ENCODE measurements at places on chromosomes 1 and 21.

DNA sequence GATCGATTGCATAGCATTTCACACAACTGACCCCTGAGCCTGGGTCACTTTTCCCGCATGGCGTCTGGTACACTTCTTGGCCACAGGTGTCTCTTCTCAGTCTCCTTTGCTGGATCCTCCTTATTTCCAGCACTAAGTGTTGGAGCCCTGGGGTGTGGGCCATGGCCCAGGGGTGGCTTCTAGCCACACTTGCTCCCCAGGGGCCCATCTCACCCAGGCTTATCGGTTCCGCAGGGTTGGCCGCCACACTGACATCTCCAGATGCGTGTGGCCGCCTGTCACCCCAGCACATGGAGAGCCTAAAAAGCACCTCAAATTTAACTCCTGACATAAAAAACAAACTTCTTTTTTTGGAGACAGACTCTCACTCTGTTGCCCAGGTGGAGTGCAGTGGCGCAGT is 2.4 kb downstream of the THAP3 start:
- DNase-seq = no peak

GRCh38 chr1:89516055-89516454 is 8.6 kb upstream of the LRRC8B start:
- DNase-seq = no peak

- DNase-seq = no peak
Measured at GRCh38 chr1:145926686-145927062, 610 bp downstream of the RBM8A start.

DNA sequence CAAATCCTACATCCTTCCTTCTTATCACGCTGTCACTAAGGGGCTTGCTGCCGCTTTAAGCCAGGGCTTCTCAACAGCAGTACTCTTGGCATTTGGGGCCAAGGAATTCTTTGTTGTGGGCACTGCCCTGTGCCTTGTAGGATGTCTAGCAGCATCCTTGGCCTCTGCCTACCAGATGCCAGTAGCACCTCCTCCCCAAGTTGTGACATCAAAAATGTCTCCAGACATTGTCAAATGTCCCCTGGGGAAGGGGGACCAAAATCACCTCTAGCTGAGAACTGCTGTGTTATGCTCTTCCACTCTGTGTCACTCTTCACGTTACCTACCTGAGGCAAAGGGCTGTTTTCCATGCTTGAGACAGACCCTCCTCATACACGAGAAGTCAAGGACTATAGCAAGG is 400.3 kb upstream of the POU3F1 start:
- no peak for DNase-seq

DNA sequence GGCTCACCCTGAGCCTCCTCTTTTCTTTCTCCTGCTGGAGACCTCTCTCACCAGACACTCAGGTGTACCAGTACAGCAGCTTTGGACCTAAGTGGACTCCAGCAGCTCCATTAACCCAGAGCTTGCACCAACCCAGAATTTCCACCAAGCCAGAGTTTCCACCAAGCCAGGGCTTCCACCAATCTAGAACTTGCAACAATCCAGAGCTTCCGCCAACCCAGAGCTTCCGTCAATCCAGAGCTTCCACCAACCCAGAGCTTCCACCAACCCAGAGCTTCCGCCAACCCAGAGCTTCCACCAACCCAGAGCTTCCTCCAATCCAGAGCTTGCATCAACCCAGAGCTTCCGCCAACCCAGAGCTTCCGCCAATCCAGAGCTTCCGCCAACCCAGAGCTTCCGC is 23.2 kb downstream of the CRYAA start:
- no peak for DNase-seq

GRCh38 chr1:234069760-234070159 is 165.3 kb downstream of the SLC35F3 start:
- no peak for DNase-seq

GRCh38 chr1:74388855-74389254 is 123.6 kb downstream of the LRRC53 start:
- no peak for DNase-seq

- peak; percentile 80 for DNase-seq
Measured at GRCh38 chr1:221069178-221069903, 190.1 kb downstream of the HLX start.

DNA sequence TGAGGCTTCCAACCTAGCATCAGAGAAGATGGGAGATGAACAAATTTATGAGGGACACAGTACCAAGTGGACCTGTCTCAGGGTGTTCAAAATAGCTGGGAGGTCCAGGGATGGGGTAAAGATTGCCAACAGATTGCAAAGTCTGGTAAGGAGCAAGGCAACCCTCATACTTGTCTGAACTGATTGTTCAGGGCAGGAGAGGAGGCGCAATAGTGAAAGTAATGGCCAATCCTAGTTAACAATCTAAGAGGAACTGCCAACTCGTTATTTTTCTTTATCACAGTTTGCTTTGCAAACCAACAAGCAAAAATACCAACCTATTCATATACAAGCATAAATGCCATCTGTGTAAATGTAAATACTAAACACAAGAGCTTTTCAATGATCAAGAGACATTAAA is 78.4 kb upstream of the S1PR1 start:
- DNase-seq = no peak

GRCh38 chr1:112358061-112358770 is 37.8 kb upstream of the CTTNBP2NL start:
- DNase-seq = no peak

DNA sequence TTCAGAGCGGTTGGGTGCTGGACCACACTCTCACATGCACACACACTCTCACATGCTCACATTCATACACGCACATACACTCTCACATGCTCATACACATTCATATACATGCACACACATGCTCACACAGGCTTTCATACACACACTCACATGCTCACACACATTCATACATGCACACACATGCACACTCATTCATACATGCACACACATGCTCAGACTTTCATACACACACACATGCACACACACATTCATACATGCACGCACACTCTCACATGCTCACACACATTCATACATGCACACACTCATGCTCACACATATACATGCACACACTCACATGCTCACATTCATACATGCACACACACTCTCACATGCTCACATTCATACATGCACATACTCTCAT is 6.0 kb upstream of the CD55 start:
- no peak for DNase-seq

DNA sequence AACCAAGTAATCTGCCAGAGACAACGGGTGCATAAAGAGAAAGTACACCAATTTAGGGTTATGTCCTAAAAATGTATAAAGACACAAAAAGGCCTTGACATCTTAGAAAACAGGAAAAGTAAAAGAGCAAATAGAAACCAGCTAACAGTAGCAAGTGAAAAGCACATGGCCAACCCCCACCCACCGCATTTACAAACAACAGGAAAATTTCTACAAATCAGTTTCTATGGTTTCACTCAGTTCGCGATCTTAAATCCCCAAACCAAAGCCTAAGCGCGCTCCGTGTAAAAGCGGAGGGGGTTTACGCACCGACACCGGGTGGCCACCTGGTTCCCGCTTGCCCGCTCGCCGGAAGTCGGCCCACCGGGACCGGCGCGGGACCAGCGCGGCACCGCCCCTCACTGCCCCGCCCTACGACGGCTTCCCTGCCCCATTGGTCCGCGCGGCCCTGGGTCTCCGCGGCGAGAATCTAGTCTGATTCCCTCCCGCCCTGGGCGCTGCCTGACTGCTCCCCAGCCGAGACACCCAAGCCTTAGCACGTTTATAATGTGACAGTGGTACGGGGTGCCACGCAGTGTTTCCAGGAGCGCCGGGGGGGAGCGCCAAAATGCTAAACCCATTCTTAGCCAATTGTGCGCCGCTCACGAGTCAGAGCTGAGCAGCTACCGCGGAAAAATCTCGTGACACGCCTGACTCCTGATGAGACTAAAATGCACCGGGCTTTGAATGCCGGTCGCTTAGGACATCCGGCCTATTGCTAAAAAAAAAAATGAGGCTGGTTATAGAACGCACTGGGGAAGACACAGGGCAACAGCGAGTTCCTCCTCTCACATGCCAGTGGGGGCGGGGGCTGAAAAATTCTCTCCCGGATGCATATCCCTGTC is at the start of gene GART:
Gene GART (minus strand): TSS at position 362 of the 884 bp plus-strand sequence. CDS start 2,802 bp downstream, outside the sequence.
- peak; percentile 75 for DNase-seq

DNA sequence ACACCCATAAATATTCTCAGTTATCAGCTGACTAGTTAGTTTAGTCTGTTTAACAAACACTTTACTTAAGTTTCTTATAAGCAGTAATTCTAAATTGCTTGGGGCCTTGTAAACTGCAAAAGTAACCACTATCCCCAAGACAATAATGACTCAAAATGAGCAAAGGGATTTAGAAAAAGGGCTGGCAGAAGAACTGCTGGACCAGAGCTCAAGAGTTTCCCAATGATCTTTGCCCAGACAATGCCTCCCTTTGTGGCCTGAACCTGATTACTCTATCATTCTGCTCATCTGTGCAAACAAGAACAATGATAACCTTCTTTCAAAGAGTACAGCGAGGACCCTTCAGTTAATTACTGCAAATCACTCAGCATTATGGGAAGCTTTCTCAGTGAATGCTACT is 123.5 kb downstream of the TIAM1 start:
- DNase-seq = no peak
